Lung microvascular endothelial cell (primary cell): ENCODE measurements at places on chromosomes 1 and 21. TPM values are rescaled to one million over a fixed set of nuclear protein-coding genes. Genes with fewer than 3 reads are reported as not detected.

TSSK3 gene
- not detected in 2 replicates for total RNA-seq

RNF186 gene
- total RNA-seq: not detected in 2 replicates

TMEM51 gene
- total RNA-seq: 5.9 and 9.3 TPM in 2 replicates

MIXL1 gene
- under 0.01 TPM in 1 of 2 replicates, not detected in the other for total RNA-seq

PLEKHN1 gene
- under 0.01 and 0.22 TPM in 2 replicates for total RNA-seq

DNA sequence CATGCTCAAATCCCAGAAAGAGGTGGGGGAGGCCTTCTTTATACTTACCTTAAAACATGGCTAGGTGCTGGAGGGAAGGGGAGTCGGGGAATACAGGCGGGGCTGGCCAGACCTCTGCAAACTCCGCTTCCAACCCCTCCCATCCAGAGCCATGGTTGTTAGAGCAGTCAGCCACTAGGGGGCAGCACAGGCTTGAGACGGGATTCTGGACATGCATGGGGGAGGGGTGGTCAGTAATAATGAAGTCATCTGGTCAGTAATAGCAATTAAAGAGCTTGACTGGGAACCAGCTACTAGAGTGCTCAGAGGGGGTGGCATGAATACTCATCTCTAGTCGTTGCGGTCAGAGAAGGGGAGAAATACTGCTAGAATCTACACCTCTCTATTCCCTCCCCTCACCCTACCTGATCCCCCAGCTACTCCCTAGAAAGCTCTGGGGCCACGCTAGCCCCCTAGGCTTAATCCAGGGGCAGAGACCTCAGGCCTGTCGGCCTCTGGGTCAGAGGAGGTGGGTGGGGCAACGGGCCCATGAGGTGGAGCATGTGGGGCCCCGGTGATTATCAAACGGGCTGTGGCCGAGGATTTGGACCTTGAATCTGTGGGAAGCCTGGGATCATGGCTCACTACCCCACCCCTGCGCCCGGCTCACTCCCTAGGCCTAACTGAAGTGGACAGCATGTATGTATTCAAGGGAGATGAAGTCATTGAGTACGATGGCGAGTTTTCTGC lies 2.9 kb downstream of the CASQ1 start:
- peak; percentile 90 for DNase-seq

DNA sequence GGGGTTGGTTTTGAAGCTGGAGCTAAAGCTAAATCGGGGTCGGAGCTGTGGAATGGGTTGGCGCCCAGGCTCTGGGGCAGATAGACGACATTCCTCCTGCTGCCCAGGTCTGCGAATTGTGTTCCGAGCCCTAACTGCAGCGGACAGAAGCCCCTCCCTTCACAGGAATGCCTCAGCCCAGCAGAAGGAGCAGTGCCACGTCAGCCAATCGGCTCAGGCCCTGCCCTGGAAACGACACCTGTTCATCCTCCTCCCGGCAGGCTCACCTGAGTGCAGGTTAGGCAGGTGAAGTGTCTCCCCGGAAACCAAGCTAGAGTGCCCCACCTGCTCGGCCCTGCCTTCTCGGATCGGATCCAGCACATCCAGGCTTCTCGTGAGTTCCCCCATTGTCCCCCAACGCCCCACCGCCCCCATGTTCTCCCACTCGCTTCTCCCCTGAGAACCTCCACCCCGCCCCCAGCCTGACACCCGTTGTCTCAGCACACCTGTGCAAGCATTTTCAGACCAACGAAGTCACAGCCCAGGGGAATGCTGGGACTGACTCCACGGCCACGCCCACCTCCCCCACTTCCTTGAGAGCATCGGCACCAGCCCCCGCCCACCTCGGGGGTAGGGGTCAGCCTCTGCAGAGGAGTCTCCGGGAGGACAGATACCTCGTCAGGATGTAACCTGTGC lies 775 bp downstream of the TMEM125 start:
- no peak for DNase-seq

DNA sequence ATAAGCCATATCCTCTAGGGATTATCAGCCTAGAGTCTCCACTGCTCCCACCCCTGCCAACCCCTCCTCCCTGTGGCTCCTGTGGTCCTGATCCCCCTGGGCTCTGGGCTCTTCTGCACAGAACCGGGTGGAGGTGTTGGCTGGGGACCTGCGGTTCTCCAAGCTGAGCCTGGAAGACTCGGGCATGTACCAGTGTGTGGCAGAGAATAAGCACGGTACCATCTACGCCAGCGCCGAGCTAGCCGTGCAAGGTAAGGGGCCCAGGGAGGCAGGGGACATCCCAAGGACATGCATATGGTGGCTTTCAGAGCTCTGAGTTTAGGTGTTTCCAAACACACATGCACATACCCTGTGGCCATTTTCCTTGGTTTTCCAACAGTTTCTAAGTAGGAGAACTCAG lies 19.3 kb downstream of the CNTN2 start:
- DNase-seq: no peak

DNA sequence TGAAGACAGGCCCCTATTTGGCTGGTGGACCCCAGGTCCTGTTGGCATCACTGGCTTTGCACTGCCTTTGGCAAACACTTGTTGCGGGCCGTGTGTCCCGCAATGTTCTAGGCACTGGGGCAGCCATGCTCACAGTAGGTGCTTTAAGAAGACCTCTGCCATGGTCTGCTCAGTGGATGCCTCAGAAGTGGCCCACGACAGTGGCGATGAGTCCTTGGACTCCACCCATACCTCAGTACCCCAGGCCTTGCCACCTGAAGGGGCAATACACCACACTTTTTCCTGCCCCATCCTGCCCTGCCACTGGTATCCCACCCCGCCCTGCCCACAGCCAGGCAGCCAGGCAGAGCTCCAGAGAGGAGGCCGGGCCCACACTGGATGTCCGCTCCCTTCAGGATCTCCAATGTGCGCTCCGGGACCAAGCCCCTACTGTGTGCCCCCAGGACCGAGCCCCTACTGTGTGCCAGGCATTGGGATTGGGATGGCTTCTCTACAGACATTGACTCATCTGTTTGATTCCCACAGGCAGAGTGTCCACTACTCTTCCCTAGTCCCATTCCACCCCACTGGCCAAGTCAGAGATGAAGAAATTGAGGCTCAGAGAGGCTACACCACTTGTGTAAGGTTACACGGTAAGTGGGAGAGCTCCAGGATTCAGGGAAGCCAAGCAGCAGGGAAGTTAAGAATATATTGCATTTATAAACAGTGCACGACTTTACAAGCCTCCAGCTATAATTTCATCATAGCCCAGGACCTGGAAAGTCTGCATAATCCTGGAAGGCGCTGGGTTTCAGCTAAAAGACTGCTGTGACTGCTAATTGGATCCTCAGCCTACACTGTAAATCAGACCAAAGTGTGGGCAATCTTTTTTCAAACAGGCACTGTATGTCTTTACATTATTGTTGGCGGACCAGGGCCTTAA lies 101.6 kb downstream of the DMRTB1 start:
- DNase-seq: no peak

DNA sequence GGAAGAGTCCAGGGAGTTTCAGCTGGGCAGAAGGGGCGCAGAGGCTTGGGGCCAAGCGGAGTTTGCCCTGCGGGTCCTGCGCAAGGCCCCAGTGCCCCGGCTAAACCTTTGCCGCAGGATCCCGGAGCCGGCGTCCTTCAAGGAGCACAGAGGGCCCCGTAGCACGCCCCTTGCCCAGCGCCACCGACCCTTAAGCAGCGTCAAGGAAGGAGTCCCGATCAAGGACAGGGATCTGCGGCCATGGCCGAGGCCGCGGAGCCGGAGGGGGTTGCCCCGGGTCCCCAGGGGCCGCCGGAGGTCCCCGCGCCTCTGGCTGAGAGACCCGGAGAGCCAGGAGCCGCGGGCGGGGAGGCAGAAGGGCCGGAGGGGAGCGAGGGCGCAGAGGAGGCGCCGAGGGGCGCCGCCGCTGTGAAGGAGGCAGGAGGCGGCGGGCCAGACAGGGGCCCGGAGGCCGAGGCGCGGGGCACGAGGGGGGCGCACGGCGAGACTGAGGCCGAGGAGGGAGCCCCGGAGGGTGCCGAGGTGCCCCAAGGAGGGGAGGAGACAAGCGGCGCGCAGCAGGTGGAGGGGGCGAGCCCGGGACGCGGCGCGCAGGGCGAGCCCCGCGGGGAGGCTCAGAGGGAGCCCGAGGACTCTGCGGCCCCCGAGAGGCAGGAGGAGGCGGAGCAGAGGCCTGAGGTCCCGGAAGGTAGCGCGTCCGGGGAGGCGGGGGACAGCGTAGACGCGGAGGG lies 520 bp downstream of the CLIC6 start:
- no peak for DNase-seq

DNA sequence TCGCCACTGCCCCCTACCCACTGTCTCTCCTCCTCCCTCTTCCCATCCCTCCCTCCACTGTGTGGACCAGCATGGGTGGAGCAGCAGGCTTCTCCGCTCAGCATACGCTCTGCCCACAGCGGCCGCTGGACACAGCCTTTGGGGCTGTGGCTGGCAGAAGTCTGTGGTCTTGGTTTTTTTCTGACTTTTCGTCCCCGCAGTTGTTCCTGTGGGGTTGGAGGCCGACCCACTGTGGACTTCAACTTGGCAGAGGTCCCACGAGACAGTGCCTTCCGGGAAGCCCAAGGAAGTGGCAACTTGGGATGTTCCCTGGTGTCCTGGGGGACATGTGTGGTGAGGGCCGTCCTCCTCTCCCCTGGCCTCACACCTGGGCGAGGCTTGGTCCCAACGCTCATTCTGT lies 162.5 kb upstream of the C1orf174 start:
- no peak for DNase-seq

DNA sequence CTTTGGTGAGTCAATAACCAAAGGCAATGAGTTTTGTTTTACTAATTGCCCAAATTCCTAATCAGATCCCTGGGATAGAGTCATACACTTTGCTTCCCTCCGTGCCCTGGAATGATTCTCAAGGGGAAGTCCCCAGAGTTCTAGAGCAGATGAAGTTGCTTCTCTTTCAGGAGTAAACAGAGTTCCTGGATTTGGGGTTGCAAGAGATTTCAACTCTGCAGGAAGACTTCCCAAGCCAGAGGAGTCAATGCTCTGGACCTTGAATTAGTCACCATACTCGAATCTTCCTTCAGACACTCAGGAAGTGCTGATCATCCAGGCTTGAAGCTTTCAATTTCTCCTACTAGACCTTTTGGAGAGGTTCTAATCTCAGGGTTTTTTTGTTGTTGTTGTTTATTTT lies 39.6 kb downstream of the FCER1A start:
- no peak for DNase-seq

- peak; percentile 20 for DNase-seq
Observed at GRCh38 chr1:25099343-25099951, 132.9 kb downstream of the SYF2 start.

DNA sequence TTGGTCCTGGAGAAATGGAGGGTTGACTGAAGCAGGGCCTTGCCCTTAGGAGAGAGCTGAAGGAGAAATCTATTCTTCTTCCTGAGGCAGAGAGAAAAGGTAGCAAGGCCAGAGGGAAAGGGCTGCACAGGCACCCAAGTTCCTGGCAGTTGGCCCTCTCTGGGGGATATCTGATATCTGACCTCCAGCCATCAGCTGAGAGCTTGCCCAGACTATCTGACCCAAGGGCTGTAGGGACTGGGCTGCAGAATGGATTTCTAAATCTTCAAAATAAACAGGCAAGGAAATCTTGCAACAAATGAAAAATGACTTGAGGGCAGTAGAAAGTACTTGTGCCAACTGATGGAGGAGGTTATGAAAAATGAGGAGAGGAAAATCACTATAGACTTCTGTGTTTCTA lies 498 bp upstream of the CLCA2 start:
- DNase-seq: no peak

DNA sequence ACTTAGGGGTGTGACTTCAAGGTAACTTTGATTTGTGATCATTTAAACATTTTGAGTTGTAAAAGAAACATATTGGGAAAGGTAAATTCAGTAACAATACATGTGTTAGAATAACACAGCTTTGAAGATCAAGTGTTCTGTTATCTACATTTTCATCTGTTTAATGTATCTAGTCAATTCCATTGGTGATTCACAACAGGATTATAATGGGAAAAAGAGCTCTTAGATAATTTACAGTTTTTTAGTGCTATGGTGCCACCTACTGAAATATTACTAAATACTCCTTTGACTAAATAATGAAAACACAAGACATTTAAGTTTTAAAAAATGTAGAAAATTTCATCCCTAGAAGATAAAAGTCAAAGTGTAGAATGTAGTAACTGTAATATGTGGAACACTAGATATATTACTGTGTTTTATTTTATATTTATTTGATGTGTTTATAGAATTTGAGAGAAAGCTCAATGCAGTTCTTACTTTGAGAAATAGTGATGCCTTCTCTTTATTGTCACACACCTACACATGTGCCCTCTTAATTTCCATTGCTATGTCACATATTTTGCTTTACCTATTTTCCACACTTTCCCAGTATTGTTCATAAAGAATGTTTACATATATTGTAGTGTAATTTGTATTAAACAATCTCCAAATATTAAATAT lies 47.4 kb downstream of the PTPRC start:
- peak; percentile 53 for DNase-seq

DNA sequence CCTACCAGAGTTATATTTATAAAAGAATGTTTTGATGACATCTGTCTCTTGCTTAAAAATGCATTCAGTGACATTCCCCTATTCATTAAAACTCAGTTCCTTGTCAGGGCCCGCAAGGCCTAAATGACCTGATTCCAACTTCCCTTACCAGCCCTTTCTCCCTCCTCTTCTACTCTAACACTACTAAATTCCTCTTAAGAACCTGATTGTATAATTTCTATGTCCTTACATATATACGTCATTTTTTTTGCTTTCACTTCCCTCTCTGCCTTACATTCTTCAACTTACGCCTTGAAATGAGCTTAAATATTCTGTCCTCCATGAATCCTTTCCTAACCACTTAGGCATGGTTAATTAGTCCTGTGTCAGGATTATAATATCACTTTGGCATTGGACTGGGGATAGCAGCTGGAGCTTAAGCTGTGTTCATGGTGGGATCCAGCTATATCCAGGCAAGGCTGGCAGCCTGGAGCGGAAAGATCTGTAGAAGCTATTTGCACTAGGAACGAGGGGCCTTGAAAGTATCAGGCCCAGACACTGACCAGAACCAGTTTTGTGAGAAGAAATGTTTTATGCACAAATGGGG lies 360.2 kb upstream of the PTBP2 start:
- no peak for DNase-seq

DNA sequence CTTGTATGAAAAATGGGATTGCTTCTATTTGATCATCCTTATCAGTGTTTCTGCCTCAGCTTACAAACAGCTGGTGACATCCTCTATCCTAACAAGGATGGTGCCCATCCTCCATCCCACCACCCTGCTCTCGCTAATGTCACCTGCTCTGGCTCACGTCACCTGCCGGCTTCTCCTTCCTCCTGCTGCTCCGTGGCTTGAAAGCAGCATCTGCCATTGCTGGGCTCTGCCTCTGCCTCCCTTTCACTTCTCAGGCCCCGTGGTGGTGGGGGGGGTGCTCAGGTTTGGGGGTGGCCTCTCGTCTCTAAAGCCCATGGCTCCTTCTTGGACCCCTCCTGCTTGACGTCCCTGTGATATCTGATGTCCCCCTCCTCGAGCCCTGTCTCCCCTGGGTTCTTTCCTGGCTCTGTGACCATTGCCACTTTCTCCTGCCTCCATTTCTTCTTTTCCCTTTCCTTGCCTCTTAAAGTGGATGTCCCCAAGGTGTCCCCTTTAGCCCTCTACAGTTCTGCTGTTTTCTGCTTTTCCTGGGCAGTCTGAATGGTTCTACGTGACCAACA lies 135.5 kb upstream of the ERRFI1 start:
- DNase-seq: no peak

GRCh38 chr1:11134898-11135266 lies 35.2 kb upstream of the EXOSC10 start:
- peak; percentile 18 for DNase-seq
